ENCODE measurements at places on chromosomes 13 and 19.

DNA sequence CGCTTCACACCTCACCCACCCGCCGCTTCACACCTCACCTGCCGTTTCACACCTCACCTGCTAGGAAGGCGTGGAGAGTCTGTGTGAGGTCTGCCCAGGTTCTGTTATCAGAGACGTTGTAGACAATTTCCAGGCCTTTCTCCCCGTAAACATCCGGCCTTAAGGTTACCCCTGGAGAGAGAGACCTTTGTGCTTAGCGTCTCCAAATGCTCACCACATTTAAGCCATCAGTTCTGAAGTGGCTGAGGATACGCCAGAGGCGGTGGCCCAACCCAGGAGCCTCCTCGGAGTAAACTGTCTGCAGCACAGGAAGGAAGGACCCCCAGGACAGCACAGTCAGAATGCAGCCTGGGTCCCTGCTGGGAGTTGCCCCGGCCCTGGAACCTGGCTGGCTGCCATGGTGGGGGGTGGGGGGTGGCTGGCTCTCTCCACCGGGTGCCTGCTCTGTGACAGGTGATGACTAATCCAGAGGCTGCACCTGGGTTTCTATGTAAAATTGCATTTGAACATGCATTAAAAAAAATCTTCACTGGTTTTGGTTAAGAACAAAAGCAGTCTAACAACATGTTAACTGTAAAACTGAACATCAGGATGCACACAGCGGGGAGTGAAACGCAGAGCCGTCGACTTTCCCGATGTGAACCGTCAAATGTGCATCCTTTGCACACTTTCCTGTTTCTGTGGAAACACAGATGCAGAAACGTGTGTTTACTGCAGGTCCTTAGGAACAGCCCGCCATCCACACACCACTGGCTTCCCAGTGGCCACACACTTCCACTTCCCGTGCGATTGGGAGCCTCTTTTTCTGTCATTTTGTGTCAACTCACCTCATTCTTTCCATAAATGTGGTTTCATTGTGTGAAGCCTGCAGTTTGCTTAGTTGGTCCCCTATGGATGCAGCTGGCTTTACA, 4.5 kb downstream of the ATP4B start:
- DNase-seq = no peak

DNA sequence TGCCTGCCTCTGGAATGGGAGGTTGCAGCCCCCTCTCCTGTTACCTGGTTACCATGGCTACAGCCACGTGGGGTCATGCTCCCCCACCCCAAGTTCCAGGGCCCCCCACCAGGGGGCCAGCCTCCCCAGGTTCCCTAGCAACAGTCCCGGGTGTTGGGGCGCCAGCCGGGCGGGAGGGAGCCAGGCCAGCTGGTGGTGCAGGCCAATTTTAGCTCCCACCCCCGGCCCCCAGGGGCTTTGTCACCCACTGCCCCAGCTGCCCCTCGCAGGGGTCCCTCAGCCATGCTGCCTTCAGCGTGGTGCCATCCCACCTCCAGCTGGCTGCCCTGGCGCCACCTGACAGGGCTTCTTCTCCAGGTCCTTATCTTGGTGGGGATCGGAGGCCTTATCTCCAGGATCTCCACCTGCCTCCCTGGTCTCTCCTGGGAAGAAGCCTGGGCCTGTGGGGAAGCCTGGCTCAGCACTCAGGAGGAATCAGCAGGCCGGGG, 3.0 kb downstream of the MARK4 start:
- DNase-seq = no peak

DNA sequence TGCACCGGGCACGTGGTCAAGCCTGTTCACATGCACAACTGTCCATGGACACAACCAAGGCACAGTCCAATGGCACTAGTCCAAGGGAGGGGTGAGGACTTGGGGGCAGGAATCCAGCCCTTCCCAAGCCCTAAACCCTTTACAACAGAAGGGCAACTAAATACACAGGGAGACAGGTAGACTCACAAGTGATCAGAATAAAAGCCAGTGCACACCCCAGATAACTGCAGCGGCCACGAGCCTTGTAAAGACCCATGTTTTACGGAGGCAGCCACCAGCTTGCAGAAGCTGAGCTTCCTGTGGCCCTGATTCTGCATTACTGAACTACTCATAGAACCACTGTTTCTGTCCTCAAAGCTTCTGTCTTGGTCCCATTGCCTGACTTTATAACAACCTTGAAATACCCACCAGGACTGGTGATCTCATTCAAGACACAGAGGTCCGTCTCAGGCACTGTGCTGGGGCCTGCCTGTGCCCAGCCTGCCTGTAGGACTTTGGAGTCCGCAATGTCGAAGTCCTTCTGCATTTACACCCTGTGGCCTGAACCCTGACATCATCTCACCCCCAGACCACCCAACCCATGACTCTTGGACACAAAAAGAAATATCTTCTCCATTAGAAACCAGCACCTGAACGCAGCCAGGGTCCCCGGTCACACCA, 181.2 kb downstream of the COL4A1 start:
- DNase-seq = no peak

DNA sequence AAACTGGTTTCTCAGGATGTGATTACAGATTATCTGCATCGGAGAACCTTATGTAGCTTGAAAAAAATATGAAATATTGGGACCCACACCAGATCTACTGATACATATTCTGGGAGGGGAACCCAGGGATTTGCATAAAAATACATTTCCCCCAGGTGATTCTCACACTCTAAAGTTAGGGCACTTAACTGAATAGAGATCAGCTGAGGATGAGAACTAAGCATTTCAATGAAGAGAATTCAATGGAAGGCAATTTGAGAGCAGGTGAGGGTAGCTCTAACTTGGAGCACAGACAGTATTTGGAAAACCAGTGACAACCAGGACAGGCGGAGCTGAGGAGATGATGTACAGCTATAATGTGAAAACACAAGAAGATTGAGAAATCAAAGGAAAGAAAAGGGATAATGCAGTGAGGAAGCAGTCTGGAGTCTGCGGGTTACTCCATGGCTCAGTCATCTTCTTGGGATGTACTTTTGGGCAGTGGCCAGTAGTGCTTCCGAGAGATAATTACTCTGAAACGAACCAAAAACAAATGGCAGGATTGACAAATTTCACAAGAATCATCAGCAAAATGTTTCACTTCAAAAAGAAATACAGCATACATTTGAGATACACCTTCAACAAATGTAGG, 6.1 kb upstream of the OXGR1 start:
- no peak for DNase-seq

DNA sequence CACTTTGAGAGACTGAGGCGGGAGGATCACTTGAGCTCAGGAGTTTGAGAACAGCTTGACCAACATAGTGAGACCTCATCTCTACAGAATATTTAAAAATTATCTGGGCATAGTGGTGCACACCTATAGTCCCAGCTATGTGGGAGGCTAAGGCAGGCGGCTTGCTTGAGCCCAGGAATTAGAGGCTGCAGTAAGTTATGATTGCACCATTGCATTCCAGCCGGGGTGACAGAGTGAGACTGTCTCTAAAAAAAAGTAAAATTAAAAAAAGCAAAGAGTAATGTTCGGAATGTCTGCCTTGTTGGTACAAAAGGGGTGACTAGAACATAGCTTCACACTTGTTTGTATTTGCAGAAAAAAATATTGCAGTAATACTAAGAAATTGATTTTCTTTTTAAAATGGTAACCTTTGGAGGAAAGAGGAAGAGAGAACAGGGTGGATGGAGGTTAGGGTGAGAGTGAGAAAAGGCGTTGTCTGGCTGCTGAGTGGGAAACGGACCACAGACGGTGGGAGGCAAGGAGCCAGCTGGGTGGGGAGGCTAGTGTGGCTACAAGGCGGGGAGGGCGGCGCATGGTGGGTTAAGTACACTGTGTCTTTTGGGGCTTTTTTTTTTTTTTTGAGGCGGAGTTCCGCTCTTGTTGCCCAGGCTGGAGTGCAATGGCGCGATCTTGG, 10.2 kb downstream of the PPP1R14A start:
- no peak for DNase-seq

GRCh38 chr19:48445606-48446481, at the start of gene GRWD1:
Gene GRWD1 (plus strand): TSS chr19:48445983. CDS start chr19:48446006, 23 bp downstream.
- DNase-seq = peak; percentile 94

- no peak for DNase-seq
Observed at GRCh38 chr19:5775668-5776309, 8.8 kb downstream of the PRR22 start.

DNA sequence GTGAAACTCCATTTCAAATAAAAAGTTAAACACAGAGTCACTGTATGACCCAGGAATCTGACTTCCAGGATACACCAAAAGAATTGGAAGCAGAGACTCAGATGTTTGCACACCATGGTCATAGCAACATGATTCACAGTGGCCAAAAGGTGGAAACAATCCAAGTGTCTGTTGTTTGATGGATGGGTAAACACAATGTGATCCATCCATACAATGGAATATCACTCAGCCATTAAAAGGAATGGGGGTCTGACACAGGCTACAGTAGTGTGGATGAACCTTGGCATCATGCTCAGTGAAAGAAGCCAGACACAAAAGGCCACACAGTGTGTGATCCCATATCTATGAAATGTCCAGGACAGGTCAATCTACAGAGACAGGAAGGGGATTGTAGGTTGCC, 174.3 kb downstream of the PTPRS start:
- DNase-seq = no peak

- no peak for DNase-seq
Observed at GRCh38 chr13:62250501-62251201, 835.0 kb upstream of the PCDH20 start.

DNA sequence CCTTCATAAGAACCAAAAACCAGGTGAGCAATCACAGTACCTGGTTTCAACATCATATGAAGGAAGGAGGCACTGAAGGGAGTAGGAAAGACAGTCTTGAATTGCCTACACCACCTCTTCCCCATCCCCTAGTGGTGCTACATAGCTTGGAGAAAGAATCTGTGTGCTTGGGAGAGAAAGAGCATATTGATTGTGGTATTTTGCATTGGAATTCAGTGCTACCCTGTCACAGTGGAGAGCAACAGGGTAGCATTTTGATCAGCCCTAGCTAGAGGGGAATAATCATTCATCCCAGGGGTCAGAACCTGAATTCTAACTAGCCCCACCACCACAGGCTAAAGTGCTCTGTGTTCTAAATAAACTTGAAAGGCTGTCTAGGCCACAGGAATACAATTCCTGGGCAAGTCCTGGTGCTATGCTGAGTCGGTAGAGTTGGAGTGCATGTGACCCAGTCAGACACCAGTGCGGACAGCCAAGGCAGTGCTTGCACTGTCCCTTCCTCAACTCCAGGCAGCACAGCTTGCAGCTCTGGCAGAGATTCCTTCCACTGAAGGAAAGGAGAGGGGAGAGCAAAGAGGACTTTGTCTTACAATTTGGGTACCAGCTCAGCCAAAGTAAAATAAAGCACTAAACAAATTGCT, 158.7 kb downstream of the VWA8 start:
- DNase-seq = no peak

GRCh38 chr19:49113762-49114629, at the start of gene LIN7B:
Gene LIN7B (plus strand): TSS chr19:49114370. CDS start chr19:49114405, 35 bp downstream.
- DNase-seq = peak; percentile 72

DNA sequence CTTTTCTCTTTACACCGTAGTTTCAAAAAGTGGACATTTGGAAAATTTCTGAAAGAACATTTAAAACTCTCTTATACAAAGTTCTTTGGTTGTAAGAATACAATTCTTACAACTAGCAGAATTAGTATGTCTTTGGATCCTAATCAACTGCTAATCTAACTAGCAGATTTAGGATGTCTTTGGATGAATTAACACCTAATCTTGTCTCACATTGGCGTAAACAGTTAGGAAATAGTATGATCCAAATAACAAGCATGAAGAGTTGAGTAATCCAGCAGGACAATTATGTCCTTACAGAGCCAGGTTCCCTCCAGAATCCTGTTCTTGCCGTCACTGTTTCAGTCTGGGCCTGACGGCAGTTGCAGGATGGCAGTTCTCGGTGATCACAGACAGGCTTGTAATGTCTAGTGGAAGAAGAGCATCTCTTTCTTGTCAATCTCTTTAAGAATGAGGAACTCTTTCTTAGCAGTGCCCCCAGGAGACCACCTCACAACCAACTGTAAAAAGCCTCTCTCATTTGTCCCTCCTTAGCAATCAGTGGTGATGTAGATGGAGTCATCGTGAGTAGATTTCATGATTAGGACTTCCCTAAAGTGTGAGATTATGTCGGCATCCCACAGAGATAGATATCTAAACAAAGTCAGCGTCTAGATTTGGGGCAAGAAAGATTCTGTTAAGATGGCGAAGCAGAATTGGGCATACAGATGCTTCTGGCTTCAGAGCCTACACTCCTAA, 5.7 kb upstream of the TNFSF13B start:
- no peak for DNase-seq

GRCh38 chr13:94327318-94327717, 152.2 kb downstream of the DCT start:
- DNase-seq = no peak

DNA sequence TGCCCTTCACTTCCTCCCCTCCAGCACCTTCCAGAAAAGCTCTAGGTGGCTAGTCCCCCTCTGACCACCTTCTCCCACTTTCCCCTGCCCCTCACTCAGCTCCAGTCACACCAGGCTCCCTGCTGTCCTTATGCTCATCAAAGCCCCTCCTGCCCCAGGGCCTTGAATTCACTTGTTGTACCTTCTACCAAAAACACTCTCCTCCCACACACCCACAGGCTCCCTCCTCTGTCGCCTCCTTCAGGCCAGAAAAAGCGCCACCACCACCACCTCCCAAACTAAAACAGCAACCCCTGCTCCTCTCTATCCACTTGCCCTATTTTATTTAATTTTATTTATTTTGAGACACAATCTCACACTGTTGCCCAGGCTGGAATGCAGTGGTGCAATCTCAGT, 4.8 kb upstream of the CEACAM16 start:
- no peak for DNase-seq

DNA sequence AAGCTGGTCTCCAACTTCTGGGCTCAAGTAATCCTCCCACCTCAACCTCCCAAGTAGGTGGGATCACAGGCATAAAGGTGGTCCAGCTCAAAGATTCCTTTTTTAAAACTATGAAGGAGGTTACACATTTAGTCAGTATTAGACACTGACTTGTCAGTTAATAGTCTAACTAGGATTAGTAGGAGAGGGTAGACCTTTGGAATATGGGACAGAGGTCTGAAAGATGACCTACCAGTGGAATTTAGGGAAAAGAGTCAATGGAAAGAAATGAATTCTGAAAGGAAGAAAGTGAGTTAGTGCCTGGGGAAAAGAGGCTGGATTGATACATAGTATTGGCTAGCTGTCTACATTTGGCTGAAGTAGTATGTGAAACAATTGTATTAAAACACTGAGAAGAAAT, 220.7 kb downstream of the MZT1 start:
- no peak for DNase-seq

- DNase-seq = no peak
Observed at GRCh38 chr13:51412431-51412830, 40.4 kb downstream of the INTS6 start.

GRCh38 chr19:14160017-14160703, 23.8 kb upstream of the ASF1B start:
- no peak for DNase-seq

All from inflammatory macrophage treated with lipopolysaccharide for 1 hour (primary cell).